C1 segment of cervical spinal cord (tissue), 14 donors: ENCODE measurements at places on chromosomes 13 and 19.
A peak's percentile ranks its signal among the peaks of the same experiment; 100 is the strongest.

DNA sequence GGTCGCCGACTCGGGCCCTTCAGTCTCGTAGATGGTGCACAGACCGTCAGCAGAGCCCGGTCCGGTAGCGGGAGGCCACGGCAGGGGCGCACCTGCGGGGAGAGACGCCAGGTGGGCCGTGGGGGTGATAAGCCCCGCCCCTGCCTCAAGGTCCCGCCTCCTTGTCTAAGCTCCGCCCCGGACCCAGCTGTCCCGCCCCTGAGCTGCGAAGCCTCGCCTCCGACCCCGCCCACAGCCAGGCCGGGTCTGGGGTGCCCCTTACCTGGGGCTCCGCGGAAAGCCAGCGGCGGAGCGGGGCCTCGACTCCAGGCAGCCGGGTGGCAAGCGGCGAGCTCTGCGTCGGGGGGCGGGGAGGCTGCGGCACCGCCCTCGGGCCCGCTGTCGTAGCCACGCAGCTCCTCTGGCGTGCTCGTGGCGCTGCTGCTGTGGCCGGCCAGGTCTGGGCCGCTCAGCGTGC, 4.7 kb downstream of the PRR36 start:
- peak; percentile 59 for DNase-seq

GRCh38 chr19:2392366-2392765, 32.3 kb downstream of the TMPRSS9 start:
- no peak for DNase-seq

GRCh38 chr19:798415-799075, 1.3 kb downstream of the PTBP1 start:
- no peak for DNase-seq

DNA sequence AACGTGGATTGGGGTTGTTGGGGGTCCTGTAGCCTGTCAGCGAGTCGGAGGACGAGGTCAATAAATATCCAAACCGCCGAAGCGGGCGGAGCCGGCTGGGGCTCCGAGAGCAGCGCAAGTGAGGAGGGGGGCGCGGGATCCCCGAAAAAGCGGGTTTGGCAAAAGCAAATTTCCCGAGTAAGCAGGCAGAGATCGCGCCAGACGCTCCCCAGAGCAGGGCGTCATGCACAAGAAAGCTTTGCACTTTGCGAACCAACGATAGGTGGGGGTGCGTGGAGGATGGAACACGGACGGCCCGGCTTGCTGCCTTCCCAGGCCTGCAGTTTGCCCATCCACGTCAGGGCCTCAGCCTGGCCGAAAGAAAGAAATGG, 754 bp upstream of the SIX5 start:
- peak; percentile 72 for DNase-seq

DNA sequence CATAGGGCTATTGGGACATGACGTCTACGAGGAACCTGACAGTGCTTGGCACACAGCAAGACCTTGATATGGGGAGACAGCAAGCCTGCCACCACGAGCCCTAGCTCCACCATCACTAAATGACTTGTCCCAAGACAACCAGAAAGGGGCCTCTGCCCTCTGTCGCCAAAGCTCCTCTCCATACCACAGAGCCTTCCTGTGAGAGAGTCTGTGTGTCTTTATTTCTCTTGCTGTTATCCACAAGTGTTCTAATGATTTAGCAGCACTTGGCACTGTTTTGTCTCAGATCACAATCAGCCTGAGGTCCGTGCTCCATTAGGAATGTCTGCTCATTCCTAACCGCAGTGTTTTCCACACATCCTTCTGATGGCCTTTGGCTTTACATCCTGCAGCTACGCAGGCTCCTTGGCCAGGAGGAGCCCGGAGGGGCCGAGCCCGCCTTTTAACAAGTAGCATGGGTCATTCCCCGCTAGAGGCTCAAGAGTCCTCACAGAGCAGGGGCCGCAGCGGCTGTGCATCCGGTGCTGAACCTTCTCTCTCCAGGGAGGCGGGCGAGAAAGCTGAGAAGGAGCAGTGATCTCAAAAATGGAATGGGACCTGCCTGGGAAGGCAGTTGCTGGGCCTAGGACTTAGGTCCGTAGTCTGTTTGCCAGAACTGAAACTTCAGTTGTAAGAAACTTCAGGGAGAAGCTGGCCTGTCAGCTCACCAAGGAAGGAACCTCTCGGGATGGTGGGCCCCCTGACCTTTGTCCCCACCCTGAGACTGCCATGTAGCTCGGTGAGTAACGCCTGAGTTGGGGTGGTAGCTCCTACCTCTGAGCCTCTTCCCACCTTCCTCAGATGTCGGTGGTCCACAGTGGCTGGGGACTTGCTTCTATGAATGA, 61.1 kb upstream of the HMGB1 start:
- no peak for DNase-seq

DNA sequence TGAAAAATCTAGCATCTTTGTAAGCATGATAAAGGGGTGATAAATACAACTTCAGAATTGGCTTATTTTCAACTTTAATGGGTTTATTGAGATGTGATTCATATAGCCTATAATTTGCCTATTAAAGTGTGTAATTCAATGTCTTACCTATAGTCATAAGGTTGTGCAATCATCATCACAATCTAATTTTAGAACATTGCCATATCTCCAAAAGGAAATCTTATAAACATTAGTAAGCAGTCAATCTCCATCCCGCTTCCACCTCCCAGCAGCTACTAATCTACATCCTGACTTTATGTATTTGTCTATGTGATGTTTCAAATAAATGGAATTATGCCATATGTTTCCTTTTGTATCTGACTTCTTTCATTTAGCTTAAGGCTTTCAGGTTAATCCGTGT, 145.2 kb upstream of the KLHL1 start:
- no peak for DNase-seq

DNA sequence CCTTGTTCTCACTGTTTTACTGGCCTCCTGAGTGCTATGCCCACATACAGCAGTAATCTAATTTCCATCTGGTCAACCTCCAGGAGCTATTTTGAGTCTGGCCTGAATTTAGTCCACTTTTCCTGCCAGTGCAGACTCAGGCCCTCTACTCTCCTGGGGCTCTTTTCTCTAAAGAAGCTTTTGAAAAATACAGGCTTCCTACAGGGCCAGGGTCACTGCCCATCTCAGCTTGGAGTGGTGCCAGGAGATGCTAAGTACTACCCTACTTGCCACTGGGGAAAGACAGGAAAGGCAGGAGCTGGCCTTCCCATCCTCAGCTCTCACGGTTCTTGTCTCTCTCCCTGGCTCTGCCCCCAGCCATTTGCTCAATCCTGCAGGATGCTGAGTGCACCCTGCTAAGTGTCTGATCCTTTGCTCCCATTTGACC, 101.7 kb upstream of the SERP2 start:
- DNase-seq, result peak; percentile 25

- DNase-seq, result no peak
Observed at GRCh38 chr13:50511877-50512341, 331.6 kb downstream of the DLEU7 start.

GRCh38 chr13:24450530-24450929, 62.0 kb downstream of the PARP4 start:
- DNase-seq, result no peak

GRCh38 chr13:85142351-85142927, 656.8 kb downstream of the SLITRK6 start:
- DNase-seq, result no peak

GRCh38 chr13:47478985-47479384, 522.1 kb downstream of the SUCLA2 start:
- DNase-seq, result no peak

- peak; percentile 87 for DNase-seq
Observed at GRCh38 chr13:39037880-39038568, at the start of the genes NHLRC3 and PROSER1. Gene NHLRC3 (plus strand): TSS chr13:39038456. CDS start chr13:39038640, 184 bp downstream. Gene PROSER1 (minus strand): TSS chr13:39038089. CDS start chr13:39037242, 847 bp downstream.

DNA sequence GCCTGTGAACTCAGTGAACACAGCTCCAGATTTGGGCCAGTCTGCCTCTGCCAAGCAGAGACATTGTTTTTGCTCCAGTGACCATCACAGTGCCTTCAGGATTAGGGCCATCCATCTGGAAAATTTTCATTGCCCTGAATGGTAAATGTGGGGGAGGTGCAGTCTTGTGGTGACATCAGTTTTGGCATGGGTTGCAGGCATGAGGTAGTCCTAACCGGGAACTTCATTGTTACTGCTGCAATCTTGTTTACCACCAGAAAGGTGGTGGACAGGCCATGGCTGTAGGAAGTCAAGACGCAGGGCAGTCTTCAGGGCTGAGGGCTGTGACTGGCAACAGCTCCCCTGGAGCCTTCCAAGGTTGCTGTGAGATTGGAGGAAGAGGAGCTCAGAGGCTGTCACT, 55.2 kb downstream of the SPATA13 start:
- DNase-seq, result peak; percentile 38

GRCh38 chr19:18893587-18894253, 2.2 kb downstream of the CERS1 start:
- no peak for DNase-seq

DNA sequence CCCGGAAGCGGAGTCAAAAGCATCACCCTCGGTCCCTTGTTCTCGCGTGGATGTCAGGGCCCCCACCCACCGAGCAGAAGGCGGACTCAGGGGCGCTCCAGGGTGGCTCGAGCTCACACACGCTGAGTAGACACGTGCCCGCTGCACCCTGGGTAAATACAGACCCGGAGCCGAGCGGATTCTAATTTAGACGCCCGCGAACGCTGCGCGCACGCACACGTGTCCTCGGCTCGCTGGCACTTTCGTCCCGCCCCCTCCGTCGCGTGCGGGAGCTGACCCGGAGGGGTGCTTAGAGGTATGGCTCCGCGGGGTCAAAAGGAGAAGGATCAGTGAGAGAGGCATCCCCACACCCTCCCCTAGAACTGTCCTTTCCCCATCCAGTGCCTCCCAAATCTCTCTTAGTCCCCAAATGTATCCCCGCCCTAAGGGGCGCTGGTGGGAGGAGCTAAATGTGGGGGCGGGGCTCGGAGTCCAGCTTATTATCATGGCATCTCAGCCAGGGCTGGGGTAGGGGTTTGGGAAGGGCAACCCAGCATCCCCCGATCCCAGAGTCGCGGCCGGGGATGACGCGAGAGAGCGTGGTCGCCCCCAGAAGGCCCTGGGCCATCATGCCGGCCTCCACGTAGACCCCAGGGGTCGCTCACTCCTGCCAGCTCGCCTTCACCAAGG, 451 bp upstream of the ICAM5 start:
- no peak for DNase-seq

GRCh38 chr19:37981785-37982475, 74.9 kb downstream of the SIPA1L3 start:
- DNase-seq, result no peak

DNA sequence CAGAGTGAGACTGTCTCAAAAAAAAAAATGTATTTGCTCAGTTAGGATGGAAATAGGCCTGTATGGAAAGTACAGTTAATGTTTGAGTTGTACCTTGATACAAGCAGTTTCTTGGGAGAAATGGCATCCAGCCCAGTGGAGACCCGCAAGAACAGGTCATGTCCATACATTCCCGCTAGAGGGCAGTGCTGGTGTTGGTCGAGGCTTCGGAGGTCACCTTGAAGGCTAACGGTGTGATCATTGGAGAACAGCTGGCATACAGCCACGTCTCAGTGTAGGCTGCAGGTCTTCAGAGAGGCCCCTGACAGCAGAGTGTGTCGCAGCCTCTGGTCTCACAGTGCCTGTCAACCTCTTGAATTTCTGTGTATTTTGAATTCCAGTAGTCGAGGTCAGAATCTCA, 7.5 kb downstream of the ZNF610 start:
- DNase-seq, result no peak

DNA sequence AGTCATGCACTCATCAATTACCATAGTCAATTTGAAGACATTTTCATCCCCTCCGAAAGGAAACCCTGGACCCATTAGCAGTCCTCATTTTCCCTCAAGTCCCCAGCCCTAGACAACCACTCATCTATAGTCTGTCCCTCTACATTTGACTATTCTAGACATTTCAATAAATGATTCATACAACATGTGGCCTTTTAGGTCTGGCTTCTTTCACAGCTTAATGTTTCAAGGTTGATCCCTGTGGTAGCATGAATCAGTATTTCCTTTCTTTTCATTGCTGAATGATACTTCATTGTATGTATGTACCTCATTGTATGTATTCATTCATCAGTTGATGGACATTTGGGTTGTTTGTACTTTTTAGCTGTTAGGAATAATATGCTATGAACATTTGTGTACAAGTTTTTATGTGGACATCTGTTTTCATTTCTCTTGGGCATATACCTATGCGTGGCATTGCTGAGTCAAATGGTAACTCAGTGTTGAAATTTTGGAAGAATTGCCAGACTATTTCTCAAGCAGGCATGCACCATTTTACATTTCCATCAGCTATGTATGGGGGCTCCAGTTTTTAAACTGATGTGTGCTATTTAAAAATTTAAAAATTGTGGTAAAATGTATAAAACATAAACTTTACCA, 18.4 kb downstream of the SPATA13 start:
- no peak for DNase-seq

GRCh38 chr19:39928357-39928725, 6.1 kb downstream of the FCGBP start:
- no peak for DNase-seq

- DNase-seq, result no peak
Observed at GRCh38 chr13:20782116-20782708, 8.5 kb upstream of the EEF1AKMT1 start.

GRCh38 chr19:57434386-57435061, 601 bp upstream of the ZNF749 start:
- no peak for DNase-seq
